ENCODE measurements at places on chromosomes 13 and 19.

GRCh38 chr19:42017040-42017439 is 23.0 kb upstream of the ATP1A3 start:
- DNase-seq: no peak

DNA sequence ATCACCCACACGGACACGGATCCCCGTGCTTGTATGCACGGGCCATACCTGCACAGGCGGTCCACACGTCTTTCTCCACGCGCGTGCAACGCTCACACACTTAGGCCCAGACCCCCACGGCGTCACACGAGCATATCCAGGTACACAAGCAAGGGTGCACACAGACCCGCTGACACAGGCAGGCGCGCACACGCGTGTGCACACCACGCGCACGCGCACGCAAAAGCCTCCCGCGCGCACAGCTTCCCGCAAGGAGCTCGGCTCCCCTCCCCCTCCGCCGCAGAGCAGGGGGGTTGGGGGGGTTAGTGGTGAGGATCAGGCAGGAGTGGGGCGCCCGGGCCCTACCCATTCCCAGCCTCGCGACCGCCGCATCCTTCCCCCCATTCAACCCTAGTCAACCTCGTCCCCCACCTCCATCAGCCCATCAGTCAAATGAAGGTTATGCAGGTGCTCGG is 407 bp downstream of the RAB3A start:
- no peak for DNase-seq

- DNase-seq: no peak
These were observed 6.6 kb downstream of the SSBP4 start for GRCh38 chr19:18425515-18426415.

- DNase-seq: peak; percentile 78
These were observed 121.9 kb upstream of the MLNR start for GRCh38 chr13:49098198-49098597.

GRCh38 chr19:31383553-31383952 is 34.3 kb upstream of the TSHZ3 start:
- DNase-seq: no peak

- DNase-seq: no peak
These were observed 329.6 kb downstream of the EFNB2 start for GRCh38 chr13:106205871-106206270.

- DNase-seq: no peak
These were observed 2.7 kb downstream of the CARM1 start for GRCh38 chr19:10874024-10874423.

GRCh38 chr19:29121684-29122083 is 91.3 kb downstream of the UQCRFS1 start:
- no peak for DNase-seq

- no peak for DNase-seq
These were observed 397.8 kb upstream of the HTR2A start for GRCh38 chr13:47294691-47295090.

DNA sequence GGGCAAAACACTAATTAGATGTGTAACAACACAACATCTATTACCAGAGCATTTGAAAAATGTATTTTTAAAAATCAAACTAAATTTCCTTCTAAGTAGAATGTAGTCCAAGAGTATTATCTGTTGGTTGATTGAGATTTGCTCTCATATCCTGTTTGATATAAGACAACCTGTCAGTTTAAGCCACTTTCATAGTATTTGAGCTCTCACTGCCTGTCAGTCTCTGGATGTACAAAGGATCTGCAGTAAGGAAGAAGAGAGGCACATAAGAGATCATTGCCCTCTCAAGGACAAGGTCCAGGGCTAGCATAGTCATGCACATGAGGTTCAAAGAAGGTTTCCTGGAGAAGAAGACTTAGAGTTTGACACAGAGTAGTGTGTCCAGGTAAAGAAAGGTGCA is 57.4 kb downstream of the FGF14 start:
- no peak for DNase-seq

DNA sequence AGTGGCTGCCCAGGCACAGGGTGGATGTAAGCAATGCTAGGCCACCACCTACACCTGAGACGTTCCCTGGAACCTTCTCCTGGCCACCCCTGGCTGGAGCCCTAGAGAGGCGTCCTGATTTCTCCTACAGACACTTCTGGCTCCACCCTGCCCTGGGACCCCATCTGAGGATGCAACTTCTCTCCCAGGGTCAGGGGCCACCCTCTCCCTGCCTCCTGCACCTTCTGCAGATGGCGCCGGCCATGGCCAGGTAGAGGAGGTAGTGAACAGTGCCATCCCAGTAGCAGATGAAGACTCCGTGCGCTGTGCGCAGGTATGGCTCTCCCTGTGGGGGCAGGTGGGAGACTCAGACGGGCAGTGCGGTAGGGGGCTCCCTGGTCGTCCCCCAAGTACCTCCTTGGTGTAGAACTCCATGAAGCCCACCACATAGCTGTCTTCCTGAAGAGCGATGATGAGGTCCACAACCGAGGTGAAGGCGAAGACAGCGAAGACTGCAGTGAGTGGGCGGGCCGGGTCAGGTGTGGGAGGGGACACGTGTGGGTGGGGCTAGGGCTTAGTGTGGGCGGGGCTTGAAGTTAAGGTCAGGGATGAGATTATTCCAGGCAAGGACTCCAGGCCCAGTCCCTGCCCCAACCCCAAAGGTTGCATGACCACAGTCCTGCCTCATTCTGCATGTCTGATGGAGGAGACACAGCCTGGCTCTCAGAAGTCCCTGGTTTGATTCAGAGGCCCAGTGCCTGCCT is 3.0 kb downstream of the TM6SF2 start:
- no peak for DNase-seq

DNA sequence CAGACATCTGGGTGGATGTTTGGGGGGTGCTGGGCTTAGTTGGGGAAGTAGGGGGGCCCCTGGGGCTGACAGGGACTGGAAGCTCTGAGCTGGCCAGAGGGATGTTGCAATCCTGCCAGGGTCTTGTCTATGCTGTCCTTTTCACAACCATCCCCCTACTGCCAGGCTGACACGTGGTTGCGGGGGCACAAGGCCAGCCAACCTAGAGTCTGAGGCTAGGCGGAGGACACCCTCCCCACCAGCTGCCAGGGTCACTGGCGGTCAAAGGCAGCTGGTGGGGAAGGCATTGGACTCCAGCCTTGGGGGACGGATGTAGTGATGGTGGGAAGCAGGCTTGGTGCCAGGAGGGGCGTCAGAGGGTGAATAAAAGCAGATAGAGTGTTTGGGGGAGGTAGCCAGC is 1.6 kb upstream of the APOC1 start:
- DNase-seq: peak; percentile 72

DNA sequence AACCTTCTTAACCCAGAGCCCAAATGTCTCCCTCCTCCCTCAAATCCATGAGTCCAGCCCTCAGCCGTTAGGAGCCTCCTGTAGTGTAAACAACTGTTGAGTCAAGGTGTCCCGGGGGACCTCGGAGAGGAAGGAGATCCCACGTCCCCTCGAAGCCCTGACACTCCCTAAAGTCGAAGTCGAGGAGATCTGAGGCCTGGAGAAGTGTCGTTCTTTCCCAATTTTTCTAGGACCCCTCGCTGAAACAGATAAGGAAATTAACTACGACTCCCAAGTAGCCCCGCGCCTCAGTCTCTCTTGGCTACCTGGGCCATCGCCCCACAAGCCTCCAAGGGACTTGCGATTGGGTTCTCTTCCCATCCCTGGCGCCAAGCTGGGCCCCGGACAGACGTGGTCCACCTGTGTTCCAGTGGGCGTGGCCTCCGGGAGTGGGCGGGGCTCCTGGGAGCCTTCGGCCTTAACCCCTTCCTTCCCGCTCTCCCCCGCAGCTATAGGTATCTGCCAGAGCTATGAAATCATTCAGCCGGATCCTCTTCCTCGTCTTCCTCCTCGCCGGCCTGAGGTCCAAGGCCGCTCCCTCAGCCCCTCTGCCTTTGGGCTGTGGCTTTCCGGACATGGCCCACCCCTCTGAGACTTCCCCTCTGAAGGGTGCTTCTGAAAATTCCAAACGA is 869 bp downstream of the GFY start:
- DNase-seq: no peak

DNA sequence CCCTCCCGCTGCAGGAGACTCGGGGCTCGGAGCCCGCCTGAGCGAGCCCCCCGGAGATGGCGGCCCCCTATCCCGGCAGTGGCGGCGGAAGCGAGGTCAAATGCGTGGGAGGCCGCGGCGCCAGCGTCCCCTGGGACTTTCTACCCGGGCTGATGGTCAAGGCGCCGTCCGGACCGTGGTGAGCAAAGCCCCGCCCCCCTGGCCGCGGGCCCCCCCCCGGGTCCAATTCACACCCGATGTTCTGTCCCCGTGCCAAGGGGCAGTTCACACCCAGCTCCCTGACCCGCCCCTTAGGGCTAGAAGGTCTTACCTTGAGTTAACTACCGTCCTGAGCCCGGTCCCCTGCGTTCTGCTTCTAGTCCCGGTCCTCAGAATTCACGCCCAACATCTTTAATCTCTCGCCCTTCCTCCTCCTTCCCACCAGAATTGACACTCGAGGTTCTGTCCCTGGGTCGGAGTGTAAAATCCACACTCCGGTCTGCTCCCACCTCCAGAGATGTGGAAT is 1.4 kb downstream of the NPAS1 start:
- no peak for DNase-seq

DNA sequence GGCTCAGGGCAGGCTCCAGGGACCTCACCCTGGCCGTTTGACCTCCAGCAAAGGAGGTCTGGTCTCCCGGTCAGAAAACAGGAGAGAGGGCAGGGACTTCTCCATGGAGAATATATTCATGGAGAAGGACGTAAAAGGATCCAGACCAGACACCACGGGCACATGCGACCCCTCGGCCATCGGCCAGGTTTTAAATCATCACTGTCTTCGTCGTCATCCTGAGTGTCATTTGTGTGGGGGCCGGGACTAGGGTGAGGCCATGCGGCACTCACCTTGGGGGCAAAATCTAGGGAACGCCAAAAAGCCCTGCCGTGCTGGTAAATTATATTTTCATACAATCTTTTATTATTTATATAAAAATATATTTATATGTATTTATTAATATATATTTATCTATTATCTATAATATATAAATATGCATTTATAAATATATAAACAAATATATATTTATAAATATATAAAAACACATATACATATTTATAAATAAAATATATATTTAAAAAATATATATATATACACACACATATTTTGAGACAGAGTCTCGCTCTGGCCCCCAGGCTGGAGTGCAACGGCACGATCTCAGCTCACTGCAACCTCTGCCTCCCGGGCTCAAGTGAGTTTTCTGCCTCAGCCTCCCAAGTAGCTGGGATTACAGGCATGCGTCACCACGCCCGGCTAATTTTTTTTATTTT is 75.4 kb downstream of the GADD45B start:
- no peak for DNase-seq

DNA sequence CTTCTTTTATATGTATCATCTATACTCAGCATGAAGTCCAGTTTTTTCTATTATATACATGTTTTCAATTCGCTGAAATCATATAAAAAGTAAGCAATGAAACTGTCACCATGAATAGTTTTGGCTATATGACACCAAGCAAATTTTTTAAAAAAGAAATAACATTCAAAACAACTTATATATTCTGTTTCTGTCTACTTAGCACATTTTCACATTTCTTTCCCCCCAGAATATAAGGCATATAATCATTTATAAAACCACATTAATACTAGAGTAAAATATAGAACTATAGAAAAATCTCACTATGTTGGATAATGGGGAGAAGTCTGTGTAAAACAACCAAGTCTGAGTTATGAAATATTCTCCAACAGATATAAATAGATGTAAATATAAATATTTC is 33.1 kb downstream of the POSTN start:
- no peak for DNase-seq

- no peak for DNase-seq
These were observed 615 bp upstream of the RPL13A start for GRCh38 chr19:49486710-49487276.

- DNase-seq: peak; percentile 48
These were observed 148.3 kb downstream of the PDS5B start for GRCh38 chr13:32734511-32734910.

DNA sequence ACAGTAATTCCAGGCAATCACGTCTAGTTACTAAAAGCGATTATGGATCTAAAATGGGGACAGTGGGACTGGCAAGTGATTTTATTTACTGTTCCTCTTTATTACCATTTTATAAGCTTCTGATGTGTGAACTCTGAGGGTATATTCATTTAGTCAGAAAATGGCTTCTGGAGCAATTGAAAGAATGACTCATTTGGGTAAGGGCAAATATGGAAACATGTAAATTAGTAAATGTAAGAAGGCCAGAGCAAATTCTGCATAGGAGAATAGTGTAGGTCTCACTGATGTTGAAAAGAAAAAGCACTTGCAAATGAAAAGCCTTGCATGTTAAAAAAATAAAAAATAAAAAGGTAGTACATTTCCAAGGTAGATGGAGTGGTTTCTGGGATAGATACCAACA is 262.2 kb downstream of the KLF5 start:
- no peak for DNase-seq

DNA sequence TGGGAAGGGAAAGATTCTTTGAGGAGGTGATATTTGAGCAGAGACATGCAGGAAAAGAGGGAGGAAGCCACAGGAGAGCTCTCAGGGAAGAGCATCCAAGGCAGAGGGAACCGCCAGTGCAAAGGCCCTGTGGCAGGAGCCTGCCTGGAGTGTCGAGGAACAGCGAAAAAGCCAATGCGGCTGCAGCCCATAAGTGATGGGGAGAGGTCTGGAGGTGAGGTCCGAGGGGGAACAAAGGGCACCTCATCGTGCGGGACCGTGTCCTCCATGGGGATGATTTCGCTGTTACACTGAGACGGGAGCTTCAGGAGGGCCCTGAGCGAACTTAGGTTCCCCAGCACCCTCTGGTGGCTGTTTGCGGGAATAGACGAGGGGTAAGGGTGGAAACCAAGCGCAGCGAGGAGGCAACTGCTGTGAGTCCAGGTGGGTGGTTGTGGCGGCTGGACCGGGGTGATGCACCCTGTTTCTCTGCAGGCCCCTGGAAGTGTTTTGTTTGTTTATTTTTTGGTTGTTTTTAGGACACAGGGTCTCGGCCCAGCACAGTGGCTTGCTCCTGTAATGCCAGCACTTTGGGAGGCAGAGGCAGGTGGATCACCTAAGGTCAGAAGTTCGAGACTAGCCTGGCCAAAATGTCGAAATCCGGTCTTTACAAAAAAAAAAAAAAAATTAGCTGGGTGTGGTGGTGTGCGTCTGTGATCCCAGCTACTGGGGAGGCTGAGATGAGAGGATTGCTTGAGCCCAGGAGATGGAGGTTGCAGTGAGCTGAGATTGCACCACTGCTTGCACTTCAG is 5.9 kb upstream of the EHD2 start:
- peak; percentile 84 for DNase-seq

GRCh38 chr13:40911341-40911740 is 107.8 kb downstream of the ELF1 start:
- DNase-seq: no peak

GRCh38 chr19:42111384-42111783 is 20.9 kb downstream of the POU2F2 start:
- no peak for DNase-seq

DNA sequence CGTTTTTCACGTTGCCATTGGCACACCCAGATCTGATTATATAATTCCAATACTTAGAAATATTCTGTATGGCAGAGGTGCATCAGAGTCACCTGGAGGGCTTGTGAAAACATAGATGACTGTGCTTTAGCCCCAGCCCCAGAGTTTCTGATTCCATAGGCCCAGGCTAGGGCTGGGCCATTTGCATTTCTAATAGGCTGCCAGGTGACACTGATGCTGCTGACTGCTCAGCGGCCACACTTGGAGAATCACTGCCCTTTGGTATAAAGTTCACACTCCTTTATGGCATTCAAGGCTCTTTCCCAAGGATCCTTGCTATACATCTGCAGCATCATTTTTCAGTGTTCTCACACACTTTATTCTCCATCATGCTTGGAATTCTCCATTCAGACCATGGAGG is 137.1 kb downstream of the AKAP11 start:
- no peak for DNase-seq

GRCh38 chr13:99845161-99845874 is 126.2 kb downstream of the ZIC5 start:
- DNase-seq: no peak
